ENCODE measurements at places on chromosomes 6 and 20. TPM values are rescaled to one million over a fixed set of nuclear protein-coding genes. Genes with fewer than 3 reads are reported as not detected.

OR12D3 gene
- total RNA-seq: not detected

SERPINB1 gene
- total RNA-seq: 125 TPM

TTLL9 gene
- 5.9 TPM for total RNA-seq

DEFB124 gene
- total RNA-seq: not detected

FOXF2 gene
- total RNA-seq: 13.2 TPM

APOBEC2 gene
- 0.65 TPM for total RNA-seq

AIG1 gene
- total RNA-seq: 29.6 TPM

PRPH2 gene
- total RNA-seq: 0.68 TPM

STX11 gene
- total RNA-seq: 54.1 TPM

CALHM5 gene
- total RNA-seq: 1.9 TPM

CASS4 gene
- 23.9 TPM for total RNA-seq

TMC2 gene
- 0.92 TPM for total RNA-seq

ATP6V1G2 gene
- 1.6 TPM for total RNA-seq

MAN1A1 gene
- total RNA-seq: 78.0 TPM

OPRL1 gene
- 2.6 TPM for total RNA-seq

CLPSL2 gene
- total RNA-seq: not detected

HRH3 gene
- not detected for total RNA-seq

CEP85L gene
- total RNA-seq: 11.0 TPM

HUS1B gene
- 1.1 TPM for total RNA-seq

CTCFL gene
- total RNA-seq: not detected

FOXC1 gene
- total RNA-seq: 2.3 TPM

GLP1R gene
- 0.35 TPM for total RNA-seq

PGC gene
- 947 TPM for total RNA-seq

BLCAP gene
- total RNA-seq: 66.8 TPM

SLC2A4RG gene
- 50.5 TPM for total RNA-seq

PRRT1 gene
- total RNA-seq: 1.2 TPM

TENT5A gene
- total RNA-seq: 26.6 TPM

OR2J2 gene
- not detected for total RNA-seq

SNAP91 gene
- total RNA-seq: not detected

HLA-DQA2 gene
- total RNA-seq: 68.0 TPM

TGM3 gene
- total RNA-seq: 0.32 TPM

CFB gene
- total RNA-seq: 85.6 TPM

CGAS gene
- total RNA-seq: 10.4 TPM

GSTA4 gene
- 63.4 TPM for total RNA-seq

MMP24 gene
- 5.3 TPM for total RNA-seq

Measured in lower lobe of right lung (tissue), 2 donors.